ENCODE measurements at places on chromosomes 3 and 15. TPM values are rescaled to one million over a fixed set of nuclear protein-coding genes. Genes with fewer than 3 reads are reported as not detected.
A peak's percentile ranks its signal among the peaks of the same experiment; 100 is the strongest.

Gene DUSP7
- total RNA-seq, result 5.4 TPM

DNA sequence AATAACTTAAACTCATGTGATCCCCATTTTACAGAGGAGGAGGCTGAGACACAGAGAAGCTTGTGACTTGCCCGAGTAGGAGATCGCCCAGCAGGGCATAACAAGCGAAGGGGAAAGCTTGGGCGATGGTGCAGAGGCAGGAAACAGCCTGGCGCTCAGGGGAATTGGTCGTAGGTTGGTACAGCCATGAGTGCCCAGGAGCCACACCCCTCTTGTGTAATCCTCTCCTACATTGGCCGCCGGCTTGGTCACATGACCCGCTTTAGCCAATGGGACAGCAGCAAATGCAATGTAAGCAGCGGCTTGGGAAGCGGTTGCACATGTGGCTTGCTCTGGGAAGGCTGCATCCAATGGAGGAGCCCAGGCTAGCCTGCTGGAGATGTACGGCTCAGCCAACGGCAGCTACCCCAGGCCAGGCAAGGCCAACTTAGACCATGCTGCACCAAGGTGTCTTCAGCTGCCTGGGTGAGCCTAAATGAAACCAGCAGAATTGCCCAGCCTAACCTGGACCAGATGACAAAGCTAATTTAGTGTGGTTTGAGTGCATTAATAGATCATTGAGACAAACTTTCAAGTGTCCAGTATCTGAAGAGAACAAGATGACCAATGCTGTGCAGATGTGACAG is 50.3 kb upstream of the SLC6A6 start:
- peak; percentile 15 for DNase-seq

Gene C2CD4A
- total RNA-seq, result not detected

DNA sequence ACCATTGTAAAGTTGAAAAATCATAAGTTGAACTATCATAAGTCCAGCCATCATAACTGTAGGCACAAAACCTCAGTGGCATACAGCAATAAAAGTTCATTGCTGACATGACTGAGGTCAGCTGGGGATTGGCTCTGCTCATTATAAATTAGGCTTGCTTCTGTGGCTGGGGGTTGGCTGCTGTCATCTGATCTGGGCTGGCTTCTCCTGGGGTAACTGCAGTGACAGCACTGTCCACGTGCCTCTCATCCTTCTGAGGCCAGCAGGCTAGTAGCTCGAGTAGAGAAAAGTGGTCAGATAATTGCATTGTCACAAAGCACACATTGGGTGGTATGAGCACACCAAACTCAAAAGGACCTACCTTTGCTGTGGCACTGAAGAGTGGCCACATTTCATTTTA is 31.3 kb downstream of the CMTM7 start:
- no peak for DNase-seq

Gene GATM
- 0.17 TPM for total RNA-seq

GRCh38 chr15:90001062-90001682 is at the start of gene ZNF710:
Gene ZNF710, plus strand, starts transcription at chr15:90001324. Its CDS starts 65,814 bp downstream, at chr15:90067138.
- peak; percentile 80 for DNase-seq

DNA sequence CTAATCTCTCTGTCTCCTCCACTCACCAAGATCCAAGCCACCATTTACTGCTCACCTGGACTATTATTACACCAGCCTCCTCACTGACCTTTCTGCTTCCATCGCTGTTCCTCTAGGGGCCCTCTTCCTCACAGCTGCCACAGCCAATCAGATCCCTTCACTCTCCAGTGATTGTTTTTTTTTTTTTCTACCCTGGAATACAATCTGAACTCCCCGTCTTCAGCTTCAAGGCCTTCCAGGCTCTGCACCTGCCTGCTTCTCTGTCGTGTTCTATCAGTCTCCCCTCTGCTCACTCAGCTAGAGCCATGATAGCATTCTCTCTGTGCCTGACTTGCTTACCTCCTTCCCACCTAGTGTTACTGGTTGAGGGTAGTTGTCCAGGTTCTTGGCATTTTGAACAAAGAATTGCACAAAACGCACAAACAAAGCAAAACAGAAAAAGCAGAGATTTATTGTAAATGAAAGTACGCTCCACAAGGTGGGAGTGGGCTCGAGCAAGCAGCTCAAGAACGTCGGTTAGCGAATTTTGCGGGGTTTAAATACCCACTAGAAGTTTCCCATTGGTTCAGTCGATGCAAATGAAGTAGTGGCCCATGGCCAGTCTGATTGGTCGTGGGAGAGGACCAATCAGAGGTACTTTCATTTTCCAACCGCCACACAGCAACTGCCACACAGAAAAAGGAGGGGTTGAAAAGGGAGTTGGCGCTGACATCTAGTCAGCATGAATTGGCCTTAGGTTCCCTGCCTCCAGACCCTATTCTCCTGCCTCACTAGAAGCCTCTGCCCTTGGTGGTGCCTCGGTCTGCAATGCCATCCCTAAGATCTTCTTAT is 188.9 kb downstream of the TLE3 start:
- DNase-seq, result no peak

Gene ZDHHC23
- 0.77 TPM for total RNA-seq

- no peak for DNase-seq
These were observed 266.5 kb upstream of the CADM2 start for GRCh38 chr3:84692261-84692660.

Gene POPDC2
- total RNA-seq, result 0.26 TPM

- no peak for DNase-seq
These were observed 52.2 kb downstream of the RETNLB start for GRCh38 chr3:108705045-108705444.
